ENCODE measurements at places on chromosomes 7 and 10. TPM values are rescaled to one million over a fixed set of nuclear protein-coding genes. Genes with fewer than 3 reads are reported as not detected.

Gene PITX3
- total RNA-seq: 0.13 TPM

Gene ATRNL1
- total RNA-seq: 4.9 TPM

Gene OR6B1
- total RNA-seq: not detected

Gene TMEM270
- not detected for total RNA-seq

Gene WNT2
- not detected for total RNA-seq

Gene GALNT17
- total RNA-seq: not detected

Gene ACSM6
- not detected for total RNA-seq

Gene SLC18A3
- total RNA-seq: not detected

Gene NPFFR1
- total RNA-seq: under 0.01 TPM

Gene MSS51
- 1.2 TPM for total RNA-seq

Gene LRRC18
- not detected for total RNA-seq

Gene GPR141
- not detected for total RNA-seq

Gene ANXA8L1
- total RNA-seq: not detected

Gene PRLHR
- not detected for total RNA-seq

Gene SPDYE8
- not detected for total RNA-seq

Gene ELN
- total RNA-seq: 55.2 TPM

Gene SYT15B
- not detected for total RNA-seq

Gene TUBAL3
- total RNA-seq: not detected

Gene CRPPA
- 2.7 TPM for total RNA-seq

Gene PRKCQ
- not detected for total RNA-seq

Gene LEP
- total RNA-seq: not detected

Gene MTPN
- 146 TPM for total RNA-seq

Gene MAT1A
- total RNA-seq: not detected

Gene PRSS37
- not detected for total RNA-seq

Gene SYCE1
- 0.19 TPM for total RNA-seq

Gene SNX8
- total RNA-seq: 20.0 TPM

Gene CPN1
- total RNA-seq: not detected

Gene CDHR1
- total RNA-seq: not detected

Gene PGAM2
- 1.2 TPM for total RNA-seq

Gene TRUB1
- 27.7 TPM for total RNA-seq

Gene SLC13A1
- not detected for total RNA-seq

Gene HDAC9
- total RNA-seq: 21.5 TPM

Gene ITPRID1
- total RNA-seq: not detected

Gene GIMAP1
- 0.26 TPM for total RNA-seq

Gene CPXM2
- 99.2 TPM for total RNA-seq

Gene PCGF5
- total RNA-seq: 27.9 TPM

Gene TDRD1
- total RNA-seq: 1.9 TPM

Gene NEUROD6
- not detected for total RNA-seq

Gene ALOX5
- not detected for total RNA-seq

Gene SPACDR
- 0.25 TPM for total RNA-seq

Gene CDK1
- total RNA-seq: 43.1 TPM

Gene ACBD5
- total RNA-seq: 28.4 TPM

Gene CTNNA3
- total RNA-seq: 0.13 TPM

Measured in aortic smooth muscle cell (primary cell).